HT1080 (cell line): ENCODE measurements at places on chromosomes 16 and 17.

- DNase-seq = peak; percentile 91
These were observed 29.4 kb downstream of the COG7 start for GRCh38 chr16:23423496-23424049.

DNA sequence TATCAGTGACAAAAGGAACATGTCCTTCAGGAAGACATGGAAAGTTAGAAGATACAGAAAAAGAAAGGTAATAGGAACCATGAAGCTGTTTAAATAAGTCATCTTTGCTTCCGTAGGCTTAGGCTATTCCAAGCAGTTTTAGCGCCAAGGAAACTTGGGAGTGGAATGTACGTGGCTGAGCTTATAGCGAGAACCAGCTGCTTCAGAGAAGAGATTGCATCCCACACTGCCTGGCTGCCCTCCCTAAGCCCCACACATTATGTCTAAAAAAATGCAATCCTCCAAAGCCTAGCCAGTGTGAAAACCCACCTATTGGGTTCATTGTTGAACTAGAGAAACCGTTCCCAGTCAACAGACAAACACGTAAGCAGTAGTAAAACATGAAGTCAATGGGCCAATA lies 149.9 kb downstream of the SLC39A11 start:
- no peak for DNase-seq

- DNase-seq = no peak
These were observed 46.6 kb downstream of the VAC14 start for GRCh38 chr16:70754371-70754770.

DNA sequence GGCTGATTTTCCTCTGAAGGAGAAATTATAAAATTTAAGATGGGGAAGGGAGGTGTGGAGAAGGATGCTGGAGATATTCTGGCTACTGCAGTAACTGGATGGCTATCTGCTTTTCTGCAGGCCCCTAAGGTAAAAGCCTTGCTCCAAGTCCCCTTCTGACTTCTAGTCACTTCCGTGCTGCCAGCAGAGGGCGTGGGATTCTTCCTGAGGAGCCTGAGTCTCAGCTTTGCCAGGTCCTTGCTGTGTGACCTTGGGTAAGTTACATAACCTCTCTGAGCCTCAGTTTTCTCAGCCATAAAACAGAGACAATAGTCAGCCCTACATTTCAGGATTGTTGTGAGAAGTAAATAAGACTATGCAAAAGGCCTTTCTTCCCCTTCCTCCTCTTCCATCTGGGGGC lies 24.3 kb upstream of the TMEM220 start:
- DNase-seq = no peak

DNA sequence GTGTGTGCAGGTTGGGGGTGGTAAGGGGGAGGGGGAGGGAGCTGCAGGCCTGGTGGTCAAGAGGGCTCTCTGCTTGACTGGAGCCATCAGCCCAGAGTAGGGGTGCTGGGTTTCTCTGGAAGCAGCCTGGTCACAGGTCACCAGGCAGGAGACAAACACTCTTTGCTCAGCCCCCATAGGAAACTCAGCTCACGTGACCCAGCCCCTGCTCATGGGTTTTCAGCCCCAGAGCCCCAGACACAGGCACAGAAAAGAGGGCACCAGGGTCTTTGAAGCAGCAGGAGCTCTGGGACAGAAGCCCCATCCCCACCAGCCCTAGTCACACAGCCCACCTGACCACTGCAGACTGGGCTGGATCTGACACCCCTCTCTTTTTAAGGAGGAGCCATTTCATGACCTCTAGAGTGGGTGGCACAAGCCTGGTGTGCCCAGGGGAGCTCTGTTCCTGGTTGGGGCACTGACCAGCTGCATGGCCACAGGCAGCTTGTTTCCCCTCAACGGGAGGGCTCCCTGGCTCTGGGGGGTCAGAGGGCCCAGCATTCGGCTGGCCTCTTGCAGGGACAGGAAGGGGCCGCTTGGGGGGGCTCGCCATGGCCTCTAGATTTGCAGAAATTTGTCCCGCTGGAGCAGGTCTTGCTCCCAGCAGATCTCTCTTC lies 13.8 kb upstream of the CD79B start:
- DNase-seq = no peak

- no peak for DNase-seq
These were observed 5.4 kb downstream of the MYO1C start for GRCh38 chr17:1486802-1487695.

DNA sequence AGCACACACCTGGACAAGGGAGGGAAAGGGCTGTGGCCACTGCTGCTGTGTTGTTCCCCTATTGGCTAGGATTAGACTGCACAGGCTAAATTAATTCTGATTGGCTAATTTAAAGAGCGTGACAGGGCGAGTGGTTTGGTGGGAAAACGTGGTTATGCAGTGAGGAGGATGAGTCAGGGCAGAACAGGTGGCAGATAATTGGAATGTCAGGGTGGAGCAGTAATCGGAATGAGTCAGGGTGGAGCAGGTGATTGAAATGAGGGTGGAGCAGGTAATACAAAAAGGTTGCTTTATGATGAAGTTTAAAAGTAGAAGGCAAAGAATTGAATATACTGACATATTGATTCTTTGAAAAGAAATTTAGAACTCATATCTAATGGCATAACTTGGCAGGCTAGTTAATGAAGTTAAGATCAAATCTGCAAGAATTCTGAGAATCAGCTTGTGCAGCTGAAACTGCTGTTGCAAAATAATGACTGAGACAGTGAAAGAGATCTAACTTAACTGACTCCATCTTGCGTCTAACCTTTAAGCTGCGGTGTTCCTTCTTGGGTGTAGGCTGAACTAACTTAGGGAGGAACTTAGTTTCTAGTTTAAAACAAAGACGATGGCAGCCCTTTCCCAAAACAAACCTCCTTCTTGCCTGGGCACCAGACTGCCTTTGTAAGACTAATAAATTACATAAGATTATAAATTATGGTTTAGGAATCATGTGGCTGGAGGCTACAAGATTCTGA lies 174.3 kb downstream of the UTP18 start:
- DNase-seq = peak; percentile 65

DNA sequence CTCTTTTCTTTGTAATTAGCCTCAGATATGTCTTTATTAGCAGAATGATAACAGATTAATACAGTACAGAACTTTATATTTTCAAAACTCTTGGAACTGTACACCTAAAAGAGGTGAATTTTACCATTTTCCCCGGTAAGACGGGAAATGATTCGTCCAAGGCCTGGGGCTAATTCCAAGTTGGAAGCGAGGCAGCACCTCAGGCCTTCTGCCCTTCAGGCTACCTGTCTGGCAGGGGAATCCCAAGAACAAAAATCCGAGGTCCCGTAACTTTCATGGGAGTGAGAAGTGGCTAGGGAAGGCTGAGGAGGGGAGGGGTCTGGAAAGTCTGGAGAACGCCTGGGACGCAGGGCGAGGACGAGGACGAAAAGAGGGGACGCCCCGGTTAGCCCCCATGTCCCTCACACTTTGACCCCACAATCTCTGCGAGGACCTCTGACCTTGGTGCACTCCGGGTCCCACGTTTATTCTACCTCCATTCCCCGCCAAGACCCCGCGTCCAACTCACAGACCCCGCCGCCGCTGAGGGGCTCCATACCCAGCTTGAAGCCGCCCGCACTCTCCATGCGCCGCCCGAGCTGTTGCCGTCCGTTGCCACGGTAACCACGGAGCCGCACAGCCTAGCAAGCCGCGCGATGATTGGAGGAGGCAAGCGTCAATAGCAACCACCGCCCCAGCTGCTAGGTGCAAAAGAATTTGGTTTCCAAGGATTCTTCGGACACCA lies at the start of gene HYDIN:
HYDIN (minus strand) TSS at position 601 of the 724 bp plus-strand sequence. CDS start 43,827 bp downstream, outside the sequence.
- DNase-seq = peak; percentile 58

DNA sequence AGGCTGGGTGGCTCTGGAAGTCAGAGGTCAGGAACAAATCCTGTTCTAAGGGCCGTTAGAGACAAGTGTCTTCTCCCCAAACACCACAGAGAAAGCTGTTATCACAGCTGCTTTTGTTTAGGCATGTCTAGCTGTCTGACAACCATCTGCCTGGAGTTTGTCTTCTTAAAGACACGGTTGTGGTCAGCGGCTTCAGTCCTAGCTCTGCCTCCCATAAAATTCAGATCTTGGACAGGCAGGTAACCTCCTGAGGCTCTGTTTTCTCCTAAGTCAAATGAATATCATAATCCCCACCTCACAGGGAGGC lies 2.3 kb upstream of the ITGA3 start:
- no peak for DNase-seq
